ENCODE measurements at places on chromosomes 1 and 21. TPM values are rescaled to one million over a fixed set of nuclear protein-coding genes. Genes with fewer than 3 reads are reported as not detected.

GRCh38 chr1:14949270-14949835 lies 204.2 kb upstream of the TMEM51 start:
- DNase-seq, result no peak

- no peak for DNase-seq
Observed at GRCh38 chr1:175548774-175549173, 194.6 kb downstream of the TNR start.

DNA sequence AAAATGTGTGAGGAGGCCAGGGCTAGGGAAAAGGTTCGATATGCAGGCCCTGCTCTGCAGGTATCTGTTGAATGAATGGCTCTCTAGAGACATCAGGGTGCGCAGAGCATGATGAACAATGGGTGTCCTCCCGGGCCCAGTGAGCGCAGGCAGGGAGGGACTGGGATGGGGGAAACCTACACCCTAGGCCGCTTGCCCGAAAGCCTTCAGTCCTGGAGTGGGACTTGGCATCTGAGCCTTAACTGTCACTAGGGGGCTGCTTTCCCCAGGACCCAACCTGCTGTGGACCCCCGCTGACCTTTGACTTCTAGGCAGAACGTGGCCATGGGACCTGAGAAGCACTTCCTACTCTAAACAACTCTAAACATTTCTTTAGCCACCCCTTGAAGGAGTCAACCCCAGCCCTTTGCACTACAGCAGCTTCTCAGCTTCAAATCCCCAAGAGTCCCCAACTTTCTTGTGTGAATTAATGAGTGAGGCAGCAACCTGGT lies 444 bp upstream of the MAP3K6 start:
- DNase-seq, result no peak

GRCh38 chr1:55285834-55286233 lies 70.7 kb upstream of the USP24 start:
- no peak for DNase-seq

DNA sequence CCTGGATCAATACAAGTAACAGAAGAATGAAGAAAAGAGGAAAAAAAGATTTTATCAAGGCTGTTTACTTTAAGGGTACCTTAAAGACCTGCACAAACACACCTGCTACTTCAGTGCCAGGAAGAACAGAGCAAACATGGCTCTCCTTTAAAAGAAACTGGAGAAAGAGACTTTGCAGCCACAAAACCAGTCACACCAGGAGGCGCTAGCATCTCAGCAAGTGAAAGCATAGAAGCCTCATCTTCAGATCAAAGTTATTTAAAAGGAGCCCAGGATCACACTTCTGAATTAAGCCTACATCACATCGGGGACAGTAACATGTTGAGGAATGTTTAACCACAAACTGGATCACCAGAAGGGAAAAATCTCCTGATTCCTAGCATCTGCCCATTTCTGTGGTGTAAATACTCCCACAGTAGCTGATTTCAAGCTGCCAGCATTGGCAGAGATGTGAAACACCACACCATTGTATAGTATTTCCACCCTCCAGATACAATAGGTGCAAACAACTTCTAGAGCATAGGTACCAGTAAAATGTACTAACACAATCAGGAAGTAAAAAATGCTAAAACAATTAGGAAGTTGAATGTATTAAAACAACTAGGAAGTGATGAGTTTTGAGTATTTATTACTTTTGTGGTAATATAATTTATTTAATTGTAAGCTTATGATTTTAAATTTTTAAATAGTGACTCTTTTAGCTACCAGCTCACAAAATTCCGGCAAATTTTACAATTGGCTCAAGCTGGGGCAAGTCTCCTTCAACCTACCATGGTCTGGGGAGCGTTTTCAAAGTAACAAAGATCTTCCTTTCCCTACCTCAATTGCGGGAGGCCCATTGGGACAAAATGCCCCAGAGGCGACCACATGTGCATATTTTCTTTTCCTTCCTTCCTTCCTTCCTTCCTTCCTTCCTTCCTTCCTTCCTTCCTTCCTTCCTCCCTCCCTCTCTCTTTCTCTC lies 105.3 kb upstream of the CLDN14 start:
- DNase-seq, result no peak

Gene FLG2
- not detected for total RNA-seq

GRCh38 chr1:45787905-45788304 lies 15.5 kb upstream of the MAST2 start:
- no peak for DNase-seq

Gene CELA3A
- not detected for total RNA-seq

Gene LCE2C
- total RNA-seq, result not detected

DNA sequence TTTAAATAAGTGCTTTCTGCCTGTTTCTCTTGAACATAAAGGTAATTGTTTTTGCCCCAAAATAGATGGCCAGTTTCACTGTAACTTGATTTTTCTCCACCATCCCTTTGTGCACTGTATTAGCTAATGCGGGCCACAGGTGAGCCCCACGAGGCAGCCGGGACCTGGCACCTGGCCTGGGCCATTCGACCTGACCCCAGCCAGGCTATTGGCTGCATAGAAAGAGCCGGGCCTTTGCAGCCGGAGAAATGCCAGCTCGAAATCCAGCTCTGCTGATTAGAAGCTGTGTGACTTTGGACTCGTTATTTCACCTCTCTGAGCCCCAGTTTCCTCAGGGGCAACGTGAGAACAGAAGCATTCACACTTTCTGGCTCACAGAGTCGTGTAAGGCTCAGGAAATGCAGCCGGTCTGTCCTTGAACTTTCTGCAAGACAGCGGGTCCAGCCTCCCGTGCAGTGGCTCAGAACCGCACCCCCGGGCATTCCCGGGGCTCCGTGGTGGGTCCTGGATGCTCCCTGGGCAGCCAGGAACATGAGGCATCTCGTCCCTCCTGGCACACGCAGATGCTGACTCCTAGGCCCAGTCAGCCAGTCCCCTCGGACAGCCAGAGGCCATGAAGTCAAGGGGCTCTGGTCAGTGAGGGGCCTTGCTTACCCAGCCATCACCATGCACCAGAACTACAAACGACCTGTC lies 37.4 kb upstream of the ACTRT2 start:
- DNase-seq, result peak; percentile 72

Gene FCRL6
- not detected for total RNA-seq

Gene NPPB
- not detected for total RNA-seq

All from chondrocyte (in vitro differentiated cells).